ENCODE measurements at places on chromosomes 16 and 17.
A peak's percentile ranks its signal among the peaks of the same experiment; 100 is the strongest.

GRCh38 chr16:86680162-86680561, 101.8 kb downstream of the FOXL1 start:
- no peak for DNase-seq

DNA sequence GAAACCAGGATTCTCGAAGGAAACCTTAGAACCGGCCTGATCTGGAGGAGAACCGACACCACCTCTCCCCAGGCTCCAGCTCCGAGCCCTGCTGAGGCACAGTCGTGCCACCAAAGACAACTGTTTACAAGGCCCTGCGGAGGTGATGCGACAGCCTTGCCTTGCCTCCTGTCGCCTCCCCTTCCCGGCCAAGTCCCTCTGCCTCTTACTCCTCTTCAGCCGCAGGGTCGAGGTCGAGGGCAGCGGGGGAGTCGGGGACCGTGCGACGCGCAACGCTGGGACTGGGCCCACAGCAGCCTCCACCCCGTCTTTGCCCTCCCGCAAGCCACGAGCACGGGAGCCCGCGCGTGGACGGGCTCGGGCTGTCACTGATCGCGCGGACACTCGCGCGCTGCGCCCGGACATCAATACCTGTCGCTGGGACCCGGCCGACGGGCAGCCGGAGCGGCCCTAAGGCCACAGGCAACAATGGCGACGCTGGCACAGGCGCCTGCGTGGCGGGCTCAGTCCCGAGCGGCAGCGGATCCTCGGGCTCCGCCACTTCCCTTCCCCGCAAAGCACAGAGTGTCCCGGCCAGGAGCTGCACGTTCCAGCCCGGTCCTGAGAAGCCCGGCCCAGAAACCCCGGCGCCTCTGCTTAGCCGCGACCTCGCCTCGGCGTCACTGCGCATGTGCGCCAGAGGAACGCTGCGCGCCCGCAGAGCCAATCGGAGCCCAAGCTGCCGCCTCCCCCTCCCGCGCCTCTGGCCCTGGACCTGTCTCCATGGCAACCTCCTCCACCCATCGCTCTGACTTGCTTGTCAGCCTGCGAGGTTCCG, at the start of gene ZNF287:
Gene ZNF287 (minus strand): TSS at position 664 of the 817 bp plus-strand sequence. CDS start 1,473 bp downstream, outside the sequence.
- DNase-seq, result peak; percentile 66

GRCh38 chr17:49829026-49829425, 18.8 kb downstream of the TAC4 start:
- no peak for DNase-seq

DNA sequence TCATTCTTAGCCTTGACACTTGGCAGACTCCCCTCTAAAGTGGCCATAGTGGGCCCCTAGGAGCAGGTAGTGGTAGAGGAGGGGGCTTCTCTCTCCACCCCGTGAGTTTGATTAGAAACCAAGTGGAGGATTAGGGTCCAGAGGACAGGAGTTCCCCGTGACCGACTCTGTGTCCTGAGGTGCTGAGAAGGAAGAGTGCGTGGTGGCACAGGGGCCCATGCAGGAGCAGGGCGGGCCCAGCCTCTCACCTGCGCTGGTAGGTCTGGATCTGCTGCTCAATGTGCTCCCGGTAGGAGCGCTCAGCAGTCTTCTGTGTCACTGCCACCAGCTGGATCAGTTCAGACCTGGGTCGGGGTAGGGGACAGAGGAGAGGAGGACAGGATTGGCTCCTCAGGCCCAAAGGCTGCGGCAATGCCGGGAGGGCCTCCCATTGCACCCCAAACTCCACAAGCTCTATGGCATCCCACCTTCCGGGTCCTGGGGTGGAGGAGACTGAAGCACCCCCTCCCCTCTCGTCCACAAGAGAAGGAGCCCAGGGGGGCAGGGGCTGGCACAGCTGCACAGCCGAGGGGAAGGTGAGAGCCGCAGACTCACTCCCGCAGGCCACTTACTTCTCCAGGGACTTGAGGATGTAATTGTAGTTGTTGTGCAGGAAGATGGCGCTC, 6.2 kb downstream of the ZACN start:
- no peak for DNase-seq

DNA sequence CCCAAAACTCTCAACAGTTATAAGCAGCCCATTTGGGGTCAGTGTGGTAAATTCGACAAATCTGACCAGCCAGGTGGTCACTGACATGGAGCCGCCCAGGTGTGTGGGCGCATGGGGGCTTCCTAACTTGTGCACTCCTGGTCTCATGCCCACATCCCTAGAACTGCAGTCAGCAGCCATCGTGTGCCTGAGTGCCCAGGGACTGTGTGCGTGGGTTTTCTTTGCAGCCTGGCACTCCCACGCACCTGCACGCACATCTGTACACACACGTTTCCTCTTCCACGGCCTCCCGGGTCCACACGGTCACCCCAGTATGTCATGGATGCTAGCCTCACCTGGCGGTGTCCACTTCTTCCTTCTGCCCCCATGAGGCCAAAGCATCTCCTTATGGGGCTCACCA, 38.9 kb upstream of the ZC3H18 start:
- no peak for DNase-seq

- DNase-seq, result peak; percentile 46
Measured at GRCh38 chr17:45740553-45741330, 43.4 kb upstream of the CRHR1 start.

Data from NT2/D1 (cell line).